Left renal cortex interstitium (tissue), 4 donors: ENCODE measurements at places on chromosomes 5 and 9.

- no peak for DNase-seq
These were observed 37.6 kb upstream of the SMAD5 start for GRCh38 chr5:136094913-136095641.

DNA sequence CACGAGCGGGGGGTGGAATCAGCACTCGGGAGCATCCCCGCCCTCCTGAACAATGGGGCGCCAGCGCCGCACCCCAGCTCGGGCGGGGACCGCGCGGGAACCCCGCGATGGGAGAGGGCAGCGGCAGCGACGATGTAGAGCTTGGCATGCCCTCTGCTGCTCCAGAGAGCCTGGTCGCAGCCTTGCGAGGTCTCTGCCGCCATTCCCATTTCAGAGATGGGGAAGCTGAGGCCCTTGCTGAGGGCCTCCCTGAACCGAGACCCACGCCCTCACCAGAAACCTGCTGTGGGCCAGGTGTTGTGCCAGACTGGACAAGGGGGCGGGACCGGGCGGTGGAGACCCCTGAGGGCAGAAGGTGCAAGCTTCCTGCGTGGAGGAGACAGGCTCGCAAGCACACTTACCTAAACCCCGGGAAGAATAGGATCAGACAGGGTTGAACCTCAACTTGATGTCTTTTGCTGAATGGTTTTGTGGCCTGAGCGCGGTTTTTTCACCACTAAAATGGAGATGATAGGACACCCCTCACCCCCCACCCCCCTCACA is 647 bp upstream of the MEGF9 start:
- no peak for DNase-seq

- DNase-seq = no peak
These were observed 379.4 kb downstream of the GADD45G start for GRCh38 chr9:89984214-89984613.

DNA sequence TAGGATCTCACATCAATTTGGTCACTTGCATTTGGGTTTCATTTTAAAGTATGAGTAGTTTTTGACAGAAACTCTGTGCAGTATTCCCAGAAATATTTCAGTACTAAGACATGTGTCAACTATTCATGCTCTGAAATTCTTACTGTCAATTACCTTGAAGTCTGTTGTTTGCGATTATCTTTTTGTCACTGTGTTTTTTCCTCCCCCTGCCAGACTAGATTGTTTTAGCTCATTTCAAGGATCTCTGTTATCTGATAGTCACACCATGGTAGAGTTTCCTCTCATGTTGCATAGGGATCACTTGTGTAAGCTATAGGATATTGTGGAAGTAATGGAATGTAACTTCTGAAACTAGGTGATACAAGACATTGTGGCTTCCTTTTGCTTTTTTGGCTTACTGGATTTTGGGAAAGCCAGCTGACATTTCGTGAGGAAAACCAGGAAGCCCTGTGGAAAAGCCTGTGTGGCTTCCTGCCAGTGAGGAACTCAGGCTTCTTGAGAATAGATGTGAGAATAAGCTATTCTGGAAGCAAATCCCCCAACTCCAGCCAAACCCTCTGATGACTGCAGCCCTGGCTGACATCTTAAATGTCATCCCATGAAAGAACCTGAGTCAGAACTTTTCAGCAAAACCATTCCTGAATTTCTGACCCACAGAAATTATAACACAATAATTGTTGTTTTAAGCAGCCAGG is 122.2 kb downstream of the FGF10 start:
- no peak for DNase-seq

DNA sequence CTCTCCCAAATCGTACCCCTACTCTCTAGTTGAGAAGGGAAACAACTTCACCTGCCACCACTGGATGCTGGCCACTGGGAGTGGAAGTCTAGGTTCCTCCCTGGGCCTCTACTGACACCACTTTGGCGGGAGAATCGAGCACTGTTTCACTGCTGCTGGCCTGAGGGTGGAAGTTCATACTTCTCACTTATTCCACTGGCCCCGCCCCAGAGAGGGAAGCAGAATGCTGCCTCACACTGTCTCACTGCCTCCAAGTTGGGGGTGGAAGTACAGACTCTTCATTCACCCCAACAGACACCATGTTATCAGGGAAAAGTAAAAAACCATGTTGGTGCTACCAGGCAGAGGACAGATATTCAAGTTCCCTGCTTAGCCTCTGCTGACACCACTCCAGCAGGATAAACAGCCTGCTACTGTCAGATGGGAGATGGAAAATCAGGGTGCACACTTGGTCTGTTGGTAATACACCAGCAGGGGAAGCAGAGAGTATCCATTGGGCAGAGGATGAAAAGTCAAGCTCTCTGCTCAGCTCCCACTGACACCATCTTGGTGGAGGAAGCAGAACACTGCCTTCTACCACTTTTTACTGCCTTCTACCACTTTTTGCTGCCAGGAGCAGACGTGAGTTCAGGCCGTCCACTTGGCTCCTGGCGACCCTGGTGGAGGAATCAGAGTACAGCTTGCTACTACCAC is 159.4 kb downstream of the SIL1 start:
- DNase-seq = no peak

DNA sequence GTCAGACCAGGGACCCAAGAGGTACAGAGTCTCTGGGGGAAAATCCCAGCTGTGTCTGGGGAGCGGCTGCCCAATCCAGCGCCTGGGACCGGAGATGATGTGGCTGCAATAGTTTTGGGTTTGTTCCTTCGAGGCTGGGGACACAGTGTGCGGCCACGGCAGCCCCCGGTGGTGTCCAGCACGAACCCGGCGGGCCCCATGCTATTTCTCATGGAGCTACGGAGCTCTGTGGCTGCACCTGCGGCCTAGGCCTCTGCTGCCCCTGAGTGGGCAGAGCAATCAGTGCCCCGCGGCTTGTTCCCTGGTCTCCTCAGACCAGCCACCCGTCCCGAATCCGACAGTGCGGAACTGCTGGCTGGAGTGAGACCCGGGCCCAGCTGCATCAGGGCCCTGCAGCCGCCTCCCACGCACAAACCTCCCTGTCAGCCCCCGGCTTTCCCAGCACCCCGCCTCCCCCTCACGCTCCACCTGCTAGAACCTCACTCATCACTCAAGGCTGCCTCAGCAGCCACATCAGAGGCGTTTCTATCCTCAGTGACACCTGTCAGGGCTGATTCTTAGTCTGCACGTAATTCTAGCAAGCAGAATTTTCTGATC is 29.0 kb downstream of the SARDH start:
- DNase-seq = peak; percentile 65

DNA sequence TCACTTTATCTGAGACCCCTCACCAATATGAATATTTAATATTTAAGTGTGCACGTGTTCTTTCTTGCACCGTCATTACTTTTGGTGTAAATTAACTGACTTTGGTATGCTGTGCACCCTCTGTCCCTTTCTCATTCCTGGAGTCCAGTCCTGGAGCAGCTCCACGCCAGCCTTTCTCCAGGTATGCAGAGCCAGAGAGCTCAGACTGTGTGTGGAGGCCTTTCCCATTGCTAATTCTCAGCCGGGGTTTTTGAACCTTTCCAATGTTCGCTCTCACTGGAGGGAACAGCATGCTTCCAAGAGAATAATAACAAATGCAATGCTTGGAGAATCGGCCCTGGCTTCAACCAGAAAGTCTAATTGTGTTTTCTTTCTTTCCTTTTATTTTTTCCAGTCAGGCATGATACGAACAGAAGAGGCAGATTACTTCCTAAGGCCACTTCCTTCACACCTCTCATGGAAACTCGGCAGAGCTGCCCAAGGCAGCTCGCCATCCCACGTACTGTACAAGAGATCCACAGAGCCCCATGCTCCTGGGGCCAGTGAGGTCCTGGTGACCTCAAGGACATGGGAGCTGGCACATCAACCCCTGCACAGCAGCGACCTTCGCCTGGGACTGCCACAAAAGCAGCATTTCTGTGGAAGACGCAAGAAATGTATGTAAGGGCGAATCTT is 41.7 kb downstream of the ADAMTS16 start:
- DNase-seq = no peak

DNA sequence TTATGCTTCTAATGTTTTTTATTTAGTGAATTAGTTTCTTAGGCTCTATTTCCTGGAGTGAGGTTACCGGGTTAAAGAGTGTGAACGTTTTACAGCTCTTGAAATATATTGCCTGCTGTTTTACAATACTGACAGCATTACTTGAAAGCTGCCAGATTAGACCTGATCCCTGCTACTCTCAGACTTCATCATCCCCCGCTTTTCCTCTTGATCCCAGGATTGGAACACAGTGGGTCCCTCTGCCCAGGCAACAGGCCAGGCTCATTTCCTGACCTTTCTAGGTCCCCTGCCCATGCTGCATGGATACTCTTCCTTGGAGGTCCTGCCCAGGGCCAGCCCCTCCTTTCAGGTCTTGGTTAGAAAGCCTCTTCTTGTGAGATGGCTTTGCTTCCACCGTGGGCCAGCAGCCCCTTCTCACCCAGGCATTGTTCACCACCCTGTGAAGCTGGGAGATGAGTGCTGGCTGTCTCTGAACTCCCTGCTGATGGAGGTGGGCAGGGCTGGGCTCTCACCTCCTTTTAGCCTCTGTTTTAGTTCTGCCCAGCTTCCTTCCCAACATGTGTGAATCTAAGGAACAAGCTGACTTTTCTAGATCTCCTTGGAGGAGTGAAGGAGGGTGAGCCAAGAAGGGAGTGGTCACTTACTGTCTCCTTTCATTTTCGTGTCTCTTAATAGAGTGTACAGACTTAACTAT is 15.5 kb upstream of the FAM120AOS start:
- peak; percentile 62 for DNase-seq

DNA sequence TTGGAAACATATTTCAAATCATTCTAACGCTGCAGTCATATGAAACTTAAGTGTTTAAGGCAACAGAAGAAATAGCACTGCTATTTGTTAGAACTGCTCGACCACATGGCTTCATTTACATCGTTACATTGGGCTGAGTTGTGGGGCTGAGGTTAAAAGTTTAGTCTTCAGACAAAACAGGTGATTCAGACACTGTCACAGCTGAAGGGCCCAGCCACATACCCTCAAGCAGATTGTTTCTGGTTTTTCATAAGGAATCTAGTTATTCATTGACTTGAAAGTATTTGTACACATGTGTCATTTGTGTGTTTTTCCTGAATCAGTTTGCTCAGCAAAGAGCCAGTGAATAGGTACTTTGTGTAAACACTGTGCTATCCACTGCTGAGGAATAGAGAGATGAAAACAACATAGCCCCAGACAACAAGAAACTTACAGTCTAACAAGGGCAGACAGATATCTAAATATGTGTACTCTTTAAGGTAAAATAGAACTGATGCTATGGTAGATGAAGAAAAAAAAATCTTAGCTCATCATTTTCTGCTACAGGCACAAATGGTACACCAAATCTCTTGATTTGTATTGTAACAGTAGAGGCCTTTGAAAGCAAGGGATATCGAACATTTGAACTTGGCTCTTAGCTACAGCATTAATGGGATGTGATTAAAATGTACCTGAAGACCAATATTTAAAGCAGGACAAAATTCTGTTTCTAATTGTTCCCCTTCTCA is 357.6 kb upstream of the RPS23 start:
- no peak for DNase-seq

- DNase-seq = no peak
These were observed 8.0 kb downstream of the BRD3 start for GRCh38 chr9:134059661-134060395.

DNA sequence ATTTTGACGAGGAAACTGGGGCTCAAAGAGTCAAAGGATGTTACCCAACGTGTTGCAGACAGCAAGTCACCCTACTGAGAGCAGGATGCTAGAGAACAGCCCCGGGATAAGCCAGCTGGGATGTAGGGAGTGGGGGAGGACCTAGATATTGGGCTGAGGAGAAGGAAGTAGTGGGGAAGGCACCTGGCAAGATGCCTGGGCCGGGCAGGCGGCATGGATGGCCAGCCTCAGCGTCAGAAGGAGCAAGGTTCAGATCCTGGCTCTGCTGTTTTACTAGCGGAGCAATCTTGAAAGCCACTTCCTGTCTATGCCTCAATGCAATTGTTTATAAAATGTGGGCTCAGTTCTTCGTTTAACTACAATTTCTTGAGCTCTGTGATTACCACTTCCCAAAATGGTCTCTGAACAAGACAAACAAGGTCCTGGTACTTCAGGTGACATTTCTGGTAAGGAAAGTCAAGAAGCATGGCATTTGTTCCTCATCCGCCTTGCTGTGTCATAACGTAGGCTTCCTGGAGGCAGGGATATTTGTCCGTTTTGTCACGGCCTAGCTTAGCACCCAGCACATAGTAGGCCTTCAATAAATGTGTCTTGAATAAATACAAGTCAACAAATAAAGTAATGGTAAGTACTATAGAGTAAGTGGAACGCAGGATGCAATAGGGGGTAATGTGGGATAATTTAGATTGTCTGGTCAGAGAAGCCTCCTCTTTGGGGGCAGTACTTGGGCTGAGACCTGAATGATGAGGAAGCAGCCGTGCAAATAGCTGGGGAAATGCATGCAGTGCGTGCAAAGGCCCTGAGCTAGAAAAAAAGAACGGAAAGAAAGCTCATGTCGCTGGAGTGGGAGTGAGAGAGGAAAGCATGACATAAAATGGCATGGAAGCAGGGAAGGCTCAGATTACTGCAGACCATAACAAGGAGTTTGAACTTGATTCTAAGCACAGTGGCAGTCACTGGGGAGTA is 70.5 kb downstream of the SMIM23 start:
- no peak for DNase-seq

- no peak for DNase-seq
These were observed 3.5 kb upstream of the SPINK5 start for GRCh38 chr5:148060309-148060708.

GRCh38 chr5:13843175-13843846 is 101.2 kb downstream of the DNAH5 start:
- DNase-seq = no peak

- no peak for DNase-seq
These were observed 224.3 kb upstream of the S1PR3 start for GRCh38 chr9:88766778-88767503.

DNA sequence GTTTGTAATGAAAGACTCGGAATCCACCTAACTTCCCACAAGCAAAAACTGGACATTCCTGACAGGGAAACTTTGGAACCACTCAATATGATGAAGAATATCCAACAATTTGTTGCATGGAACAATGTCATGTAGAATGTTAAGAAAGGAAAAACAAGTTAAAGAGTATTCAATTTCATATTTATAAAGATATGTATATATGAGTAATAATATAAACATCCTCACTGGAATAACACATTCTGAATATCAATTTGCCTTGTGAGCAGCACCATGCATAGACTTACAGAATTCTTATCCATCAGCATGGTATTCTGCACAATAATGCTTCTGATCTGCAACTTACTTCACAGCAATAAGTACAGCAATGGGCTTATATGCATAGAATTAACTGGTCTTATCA is 650.3 kb downstream of the SEMA5A start:
- DNase-seq = no peak

DNA sequence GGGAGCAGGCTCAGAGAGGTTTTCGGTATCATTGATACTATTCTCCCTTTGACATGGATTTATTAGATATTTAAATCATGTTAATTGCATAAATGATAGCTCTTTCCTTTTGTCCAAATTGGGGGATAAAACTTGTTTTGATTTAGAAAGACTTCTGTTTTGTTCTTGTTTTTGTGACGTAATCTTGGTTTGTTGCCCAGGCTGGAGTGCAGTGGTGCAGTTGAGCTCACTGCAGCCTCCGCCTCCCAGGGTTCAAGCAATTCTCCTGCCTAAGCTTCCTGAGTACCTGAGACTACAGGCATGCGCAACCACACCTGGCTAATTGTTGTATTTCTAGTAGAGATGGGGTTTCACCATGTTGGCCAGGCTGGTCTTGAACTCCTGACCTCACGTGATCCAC is 7.1 kb downstream of the MAT2B start:
- DNase-seq = no peak
